Cardiac muscle cell (in vitro differentiated cells and primary cell): ENCODE measurements at places on chromosomes 6 and 20.

GRCh38 chr20:24977797-24978196 is 14.8 kb downstream of the APMAP start:
- DNase-seq: no peak

GRCh38 chr6:156992020-156992804 is 215.0 kb downstream of the ARID1B start:
- peak; percentile 38 for DNase-seq

- peak; percentile 49 for DNase-seq
Observed at GRCh38 chr6:18209539-18210197, 54.4 kb downstream of the KDM1B start.

DNA sequence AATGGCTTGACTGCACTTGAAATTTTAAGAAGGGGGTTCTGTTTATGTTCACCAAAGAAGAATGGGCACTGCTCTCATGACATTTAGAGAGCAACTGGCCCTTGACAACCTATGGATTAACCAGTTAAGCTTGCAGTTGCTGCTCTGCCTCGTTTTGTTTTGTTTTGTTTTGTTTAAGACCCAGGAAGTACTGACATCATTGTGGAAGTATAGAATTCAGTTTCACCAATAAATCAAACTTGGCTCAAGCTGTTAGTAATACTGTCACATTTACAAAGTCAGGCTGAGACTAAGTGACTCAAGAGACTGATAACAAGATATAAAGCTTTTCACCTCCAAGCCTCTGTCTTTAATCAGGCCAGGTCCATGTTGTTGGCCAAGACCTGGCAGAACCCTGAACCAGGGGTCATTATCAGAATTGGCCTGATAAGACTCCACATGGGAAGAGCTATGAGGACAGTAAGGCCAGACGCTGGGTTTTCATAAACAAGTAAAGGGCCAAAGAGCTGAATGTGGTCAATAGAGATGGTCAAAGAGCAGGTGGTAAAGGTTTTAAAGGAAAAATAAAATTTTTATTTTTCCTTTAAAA is 99.4 kb upstream of the VGLL2 start:
- no peak for DNase-seq

DNA sequence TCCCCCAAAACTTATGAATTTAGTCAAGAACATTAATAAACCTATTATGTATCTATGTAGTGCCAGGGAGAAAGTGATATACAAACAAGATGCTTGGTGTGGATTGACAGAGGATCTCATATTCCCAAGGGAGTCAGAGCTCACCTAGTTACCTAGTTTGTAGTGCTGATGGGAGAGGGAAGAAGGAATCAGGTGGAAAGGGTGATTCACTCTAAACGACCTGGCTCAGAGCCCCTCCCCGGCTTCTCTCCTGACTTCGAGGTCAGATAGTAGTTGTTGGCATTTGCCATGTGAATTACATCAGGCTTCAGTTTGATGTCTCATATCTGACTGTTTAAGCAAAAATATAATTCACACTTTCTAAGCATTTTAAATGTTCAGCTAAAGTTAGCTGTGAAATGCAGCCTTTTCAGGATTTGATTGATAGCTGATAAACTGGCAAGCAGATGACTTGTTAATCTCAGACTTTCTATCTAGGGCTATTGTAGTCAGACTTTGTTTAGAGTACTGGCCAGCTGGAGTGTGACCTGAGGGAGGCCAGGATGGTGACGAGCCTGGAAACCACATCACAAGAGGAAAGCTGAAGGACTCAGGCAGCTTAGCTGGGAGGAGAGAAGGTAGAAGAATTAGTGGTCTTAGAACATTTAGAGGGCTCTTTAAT is 123.7 kb downstream of the AKAP7 start:
- DNase-seq: no peak

DNA sequence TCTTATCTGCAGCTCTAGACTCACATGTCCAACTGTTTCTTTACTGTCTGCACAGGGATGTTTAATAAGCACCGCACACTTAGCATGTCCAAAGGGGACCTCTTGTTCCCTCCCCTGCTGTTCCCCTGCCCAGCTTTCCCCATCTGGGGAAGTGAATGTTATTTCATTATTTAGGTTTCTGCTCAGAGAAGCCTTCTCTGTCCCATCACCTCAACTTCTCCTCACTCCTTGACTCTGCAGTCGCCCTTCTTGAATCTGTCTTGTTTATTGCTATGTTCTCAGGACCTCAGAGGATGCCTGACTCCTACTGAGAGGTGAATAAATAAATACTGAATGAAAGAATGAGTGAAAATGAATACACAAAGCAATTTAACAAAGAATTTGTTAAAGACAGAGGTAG is 121.0 kb downstream of the SASH1 start:
- DNase-seq: no peak

DNA sequence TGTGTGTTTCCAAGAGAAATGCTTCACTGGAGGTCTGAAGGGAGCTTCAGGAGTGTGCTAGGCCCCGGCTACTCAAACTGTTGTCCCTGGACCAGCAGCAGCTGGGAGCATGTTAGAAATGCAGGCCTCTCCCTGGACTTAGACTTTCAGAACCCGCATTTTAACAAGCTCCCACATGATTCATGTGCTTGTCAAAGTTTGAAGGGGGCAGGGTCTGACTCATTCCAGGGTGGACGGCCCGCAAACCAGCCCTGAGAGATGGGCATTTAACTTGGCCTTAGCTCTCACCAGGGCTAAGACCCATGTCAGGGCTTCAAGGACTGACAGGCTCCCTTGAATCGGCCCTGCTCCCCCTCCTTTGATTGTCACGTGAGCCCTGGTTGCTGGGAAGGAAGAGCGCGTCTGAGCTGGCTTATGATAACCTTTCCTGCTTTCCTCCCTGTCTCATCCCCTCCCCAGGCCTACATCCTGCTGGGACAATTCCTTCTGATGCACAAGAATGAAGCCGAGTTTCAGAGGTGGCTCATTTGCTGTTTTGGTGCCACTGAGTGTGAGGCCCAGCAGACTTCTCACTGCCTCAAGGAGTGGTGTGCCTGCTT is 35.5 kb downstream of the BANF2 start:
- DNase-seq: peak; percentile 52

DNA sequence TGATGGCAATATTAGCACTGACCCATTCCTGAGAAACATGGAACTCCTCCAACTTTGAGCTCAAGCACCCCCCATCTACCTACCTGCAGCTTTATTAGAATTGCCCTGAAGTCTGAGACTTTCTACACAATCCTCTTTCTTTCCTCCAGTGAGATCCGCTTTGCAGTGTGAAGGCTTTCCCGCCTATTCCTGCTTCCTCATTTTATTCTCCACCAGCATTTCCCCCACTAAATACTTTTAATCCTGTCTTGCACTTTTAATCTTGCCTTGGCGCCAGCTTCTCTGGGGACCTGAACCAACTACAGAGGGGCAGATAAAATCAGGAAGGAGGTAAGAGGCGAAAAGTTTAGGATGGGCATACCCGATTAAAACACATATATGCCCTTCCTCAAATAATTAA is 178.1 kb upstream of the PRDM1 start:
- DNase-seq: no peak

GRCh38 chr6:90144396-90144795 is 152.2 kb downstream of the BACH2 start:
- DNase-seq: no peak

DNA sequence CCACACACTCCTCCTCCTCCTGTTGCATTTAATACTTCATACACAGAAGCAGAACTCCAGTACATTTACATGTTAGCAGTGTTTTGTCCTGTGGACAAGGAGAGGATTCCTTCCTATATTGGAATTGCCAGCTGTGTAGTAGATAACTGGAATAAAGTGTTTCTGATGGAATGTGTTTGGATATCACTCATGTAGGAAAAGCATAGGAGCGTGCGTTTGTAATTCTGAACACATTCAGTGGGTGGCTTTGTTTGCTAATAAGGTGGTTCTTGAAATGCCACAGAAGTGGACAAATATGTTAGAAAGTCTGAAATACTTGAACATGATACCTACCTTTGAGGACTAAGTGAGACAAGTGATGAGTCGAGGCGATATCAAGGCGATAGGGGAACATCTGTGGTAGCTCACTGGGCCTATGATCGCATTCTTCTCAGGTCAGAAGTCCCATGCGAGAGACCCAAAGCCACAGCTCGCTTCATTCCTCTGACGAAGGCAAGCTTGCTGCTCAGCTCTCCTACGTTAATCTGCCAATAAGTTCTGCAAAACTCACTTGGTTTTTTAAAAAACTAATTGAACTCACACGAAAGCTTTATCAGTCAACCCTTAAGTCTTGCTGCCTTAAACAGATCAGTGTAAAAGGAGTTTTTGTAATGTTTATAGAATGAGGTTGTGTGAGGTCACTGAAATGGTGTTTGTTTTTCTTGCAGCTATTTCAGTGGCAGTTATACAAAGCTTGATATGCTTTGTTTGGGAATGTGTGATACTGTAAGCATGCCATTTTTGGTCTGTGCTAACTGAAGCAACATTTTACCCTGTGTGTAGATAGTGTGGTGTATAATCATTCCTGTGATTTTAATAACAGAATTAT is 159.9 kb downstream of the SOX4 start:
- peak; percentile 68 for DNase-seq

DNA sequence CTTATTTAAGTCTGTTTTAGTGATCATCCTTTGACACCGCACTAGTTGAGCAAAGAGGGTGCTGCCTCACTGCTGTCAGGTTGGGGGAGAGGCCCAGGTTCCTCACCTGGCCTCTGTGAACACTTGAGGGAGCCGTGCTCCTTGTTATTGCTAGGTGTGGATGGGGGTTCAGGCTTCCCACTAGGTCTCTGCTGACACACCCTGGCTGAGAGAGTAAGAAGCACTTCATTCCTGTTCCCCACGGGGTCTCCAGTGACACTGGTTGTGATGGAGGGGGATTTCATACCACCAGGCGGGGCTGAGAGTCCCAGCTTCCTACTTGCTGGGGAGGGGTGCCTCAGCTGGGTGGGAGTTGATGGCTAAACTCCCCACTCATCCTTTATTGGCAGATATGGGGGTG is 11.1 kb upstream of the NOTCH4 start:
- peak; percentile 3 for DNase-seq

- no peak for DNase-seq
Observed at GRCh38 chr6:81773887-81774286, 21.4 kb upstream of the TENT5A start.

GRCh38 chr20:47843886-47844567 is 58.7 kb upstream of the SULF2 start:
- DNase-seq: no peak

DNA sequence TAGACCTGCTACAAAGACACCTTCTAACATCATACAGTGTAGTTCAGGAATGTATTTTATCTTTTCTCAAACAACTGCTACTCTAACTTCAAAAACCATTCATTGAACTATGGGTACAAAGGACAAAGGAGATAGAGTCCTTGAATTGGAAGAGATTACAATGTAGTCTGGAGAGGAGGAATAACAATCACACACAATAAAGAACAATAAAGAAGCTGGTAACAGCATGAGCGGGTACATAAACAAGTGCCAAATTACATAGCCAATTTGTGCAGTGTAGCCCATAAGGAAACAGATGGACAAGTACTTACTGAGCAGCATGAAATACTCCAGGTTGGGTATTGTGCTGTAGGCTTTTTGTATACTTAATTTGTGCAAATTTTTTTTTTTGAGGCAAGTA is 44.3 kb downstream of the OSTM1 start:
- no peak for DNase-seq

DNA sequence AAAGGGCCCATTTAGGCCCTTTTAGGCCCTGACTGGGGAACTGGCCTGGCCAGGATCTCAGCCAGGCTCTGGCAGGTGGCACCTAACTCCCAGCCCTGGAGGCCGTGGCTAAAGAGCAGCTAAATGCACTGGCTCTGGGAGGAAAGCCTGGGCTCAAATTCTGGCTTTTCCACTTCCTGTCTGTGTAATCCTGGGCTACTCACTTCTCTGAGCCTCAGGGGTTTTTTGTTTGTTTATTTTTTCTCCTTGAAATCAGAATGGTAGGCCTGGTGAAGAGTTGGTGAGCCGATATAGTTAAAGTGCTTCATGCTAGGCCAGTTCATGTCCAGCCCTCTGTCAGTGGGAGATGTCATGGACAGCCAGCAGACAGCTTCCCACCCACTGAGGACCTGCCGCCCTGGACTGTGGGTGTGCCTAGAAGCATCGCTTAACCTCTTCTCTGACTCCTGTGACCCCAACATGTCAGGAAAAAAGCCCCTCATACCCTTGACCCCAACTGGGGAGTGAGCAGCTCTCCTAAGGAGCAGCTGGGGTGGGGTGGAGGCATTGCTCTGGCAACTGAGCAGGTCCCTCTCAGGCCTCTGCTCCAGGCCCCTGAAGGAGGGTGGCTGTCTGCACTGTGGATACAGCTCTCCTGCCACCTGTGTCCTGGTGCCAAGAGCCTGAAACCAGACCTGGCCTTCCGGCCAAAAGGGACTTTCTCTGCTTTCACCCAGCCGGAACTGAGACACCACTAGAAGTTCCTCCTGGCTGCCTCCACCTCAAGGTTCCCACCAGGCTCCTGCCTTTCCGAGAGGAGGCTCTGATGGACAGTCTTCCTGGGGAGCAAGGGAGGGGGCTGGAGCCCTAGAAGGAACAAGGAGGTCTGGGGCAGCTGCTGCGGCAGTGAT is 57.2 kb upstream of the MYL9 start:
- DNase-seq: no peak

DNA sequence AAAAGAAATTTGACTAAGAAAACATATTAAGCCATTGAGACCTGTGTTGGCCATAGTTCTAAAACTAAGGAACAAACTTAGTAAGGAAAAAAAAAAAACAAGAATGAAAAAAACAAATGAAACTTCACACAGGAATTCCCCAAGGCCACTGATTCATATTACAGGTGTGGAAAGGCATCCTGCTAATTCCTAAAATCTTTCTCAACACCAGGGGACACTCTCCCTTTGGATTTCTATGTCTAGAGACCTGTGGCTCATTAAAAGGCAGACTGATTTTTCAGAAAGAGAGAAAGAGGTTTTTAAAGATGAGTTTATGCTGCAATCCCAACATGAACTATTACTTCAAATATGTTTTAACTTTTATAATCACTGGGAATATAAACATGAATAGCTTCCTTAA is at the start of gene OR12D1:
TSS of gene OR12D1 (plus strand) at position 341 of the 400 bp plus-strand sequence.
- no peak for DNase-seq
